NCI-H748 treated with DMSO at 0.1 percent for 48 hours (cell line): ENCODE measurements at places on chromosomes 13 and 19.

GRCh38 chr19:58037927-58038687 is 4.3 kb downstream of the ZSCAN1 start:
- DNase-seq, result no peak

- DNase-seq, result no peak
Observed at GRCh38 chr19:20325151-20325550, 158.1 kb downstream of the ZNF486 start.

- peak; percentile 41 for DNase-seq
Observed at GRCh38 chr19:16076154-16076957, at the start of gene TPM4. TPM4 (plus strand) TSS chr19:16076495; CDS start chr19:16076566, 71 bp downstream.

DNA sequence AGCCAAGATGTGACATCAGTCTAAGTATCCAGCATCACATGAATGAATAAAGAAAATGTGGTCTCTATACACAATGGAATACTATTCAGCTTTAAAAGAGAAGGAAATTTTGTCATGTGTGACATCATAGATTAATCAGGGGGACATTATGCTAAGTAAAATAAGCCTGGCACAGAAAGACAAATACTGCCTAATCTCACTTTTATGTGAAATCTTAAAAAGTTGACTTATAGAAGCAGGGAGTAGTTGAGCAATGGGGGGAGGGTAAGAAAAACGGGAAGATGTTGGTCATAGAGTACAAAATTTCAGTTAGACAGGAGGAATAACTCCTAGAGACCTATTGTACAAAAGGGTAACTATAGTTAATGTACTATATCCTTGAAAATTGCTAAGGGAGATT is 10.4 kb upstream of the LCP1 start:
- DNase-seq, result no peak

DNA sequence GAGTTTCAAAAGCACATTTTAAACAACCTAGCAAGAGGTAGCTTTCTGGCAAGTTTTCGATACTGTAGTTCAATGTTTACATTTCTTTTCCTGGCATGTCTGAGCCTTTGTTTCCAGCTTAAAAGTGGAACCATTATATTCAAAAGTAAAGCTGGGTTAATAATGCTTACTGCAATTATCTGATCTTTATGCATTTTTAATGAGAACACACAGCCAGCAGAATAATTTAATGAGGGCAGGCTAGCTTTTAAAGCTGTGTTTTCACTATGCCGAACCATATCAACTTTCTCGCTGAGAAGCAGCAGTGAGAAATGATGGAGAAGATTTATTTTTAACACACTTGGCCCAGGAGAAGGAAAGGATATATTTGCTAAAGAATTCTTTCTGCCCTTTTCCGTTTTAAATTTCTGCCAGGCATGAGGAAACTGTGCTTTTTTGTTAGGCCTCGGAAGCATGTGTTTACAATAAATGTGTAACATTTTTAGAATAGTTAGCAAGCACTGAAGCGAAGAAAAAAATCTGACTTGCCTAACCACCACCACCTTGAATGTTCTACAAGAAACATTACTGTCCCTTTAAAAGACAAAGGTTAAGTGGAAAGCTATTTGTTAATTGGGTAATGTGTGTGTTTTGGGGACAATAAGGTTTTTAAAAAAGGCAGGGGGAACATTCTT is 1.0 kb downstream of the MBNL2 start:
- DNase-seq, result peak; percentile 40

DNA sequence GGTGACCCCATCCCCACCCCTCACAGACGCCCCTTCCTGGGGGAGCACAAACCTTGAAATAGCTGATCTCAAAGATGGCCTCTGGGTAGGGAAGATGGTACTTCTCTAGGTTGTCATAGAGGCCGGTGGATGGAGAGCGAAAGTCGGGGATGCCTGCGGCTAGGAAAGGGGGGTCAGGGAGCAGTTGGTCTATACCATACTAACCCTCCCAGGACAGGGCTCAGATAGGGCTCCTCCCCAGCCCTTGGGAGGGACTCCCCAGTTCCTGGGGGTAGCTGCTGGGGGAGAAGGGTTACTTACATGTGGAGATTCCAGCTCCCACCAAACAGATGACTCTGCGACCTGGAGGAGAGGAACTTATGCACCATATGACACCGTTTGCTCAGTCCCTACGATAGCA is 9.6 kb downstream of the SIRT2 start:
- no peak for DNase-seq

GRCh38 chr13:51152701-51153100 is 41.6 kb upstream of the C13orf42 start:
- no peak for DNase-seq

GRCh38 chr13:93547886-93548285 is 321.3 kb downstream of the GPC6 start:
- no peak for DNase-seq

GRCh38 chr13:111219950-111220349 is 100.5 kb upstream of the TEX29 start:
- no peak for DNase-seq

DNA sequence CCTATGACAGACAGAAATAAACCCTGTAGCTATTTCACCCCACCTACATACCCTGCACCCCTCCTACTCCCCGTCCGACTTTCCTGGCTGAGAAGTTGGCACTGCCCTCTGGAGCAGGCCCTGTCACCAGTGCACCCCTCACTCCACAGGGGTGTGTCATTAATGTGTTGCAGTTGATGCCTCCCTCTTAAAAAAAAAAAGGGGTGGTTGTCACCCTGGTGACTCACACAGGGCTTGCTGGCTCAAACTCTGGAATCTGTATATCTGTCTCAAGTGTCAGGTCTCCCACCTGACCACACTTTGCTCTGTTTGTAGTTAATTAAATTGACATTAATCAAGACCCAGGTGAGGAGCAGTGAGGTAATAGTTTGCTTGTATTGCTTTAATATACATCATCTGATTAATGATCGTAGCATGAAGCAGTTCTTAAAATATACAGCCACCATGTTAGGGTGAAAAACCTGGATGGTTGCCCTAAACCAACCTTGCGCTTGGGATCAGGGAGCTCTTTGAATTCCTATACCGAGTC is 2.0 kb upstream of the GATAD2A start:
- DNase-seq, result no peak

DNA sequence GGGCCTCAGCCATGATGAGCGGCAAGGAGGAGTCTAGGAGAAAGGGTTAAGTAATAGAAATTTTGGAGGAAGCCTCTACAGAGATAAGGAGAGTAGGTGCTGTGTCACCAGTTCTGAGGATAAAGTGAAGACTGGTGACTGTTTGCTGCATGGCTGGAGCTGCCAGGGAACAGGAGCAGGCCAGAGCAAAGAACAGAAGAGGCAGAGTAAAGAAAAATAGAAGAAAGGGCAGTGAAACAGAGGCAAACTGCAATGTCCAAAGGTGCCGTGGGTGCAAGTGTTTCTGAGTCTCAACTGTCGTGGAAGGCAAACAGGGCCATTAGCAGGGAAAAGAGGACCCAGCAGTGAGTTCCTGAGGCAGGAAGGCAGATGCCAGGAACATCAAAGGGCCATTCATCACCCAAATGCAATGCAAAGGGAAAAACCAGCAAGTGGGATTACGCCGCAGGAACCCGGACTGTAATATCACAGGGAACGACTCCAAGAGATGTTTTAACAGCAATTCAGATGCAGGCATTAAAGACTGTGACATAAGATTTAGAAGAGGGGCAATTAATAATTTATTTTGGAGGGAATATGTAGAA is 318.3 kb downstream of the FOXO1 start:
- DNase-seq, result no peak

GRCh38 chr19:18776288-18776594 is 14.9 kb downstream of the COMP start:
- no peak for DNase-seq

- peak; percentile 89 for DNase-seq
Observed at GRCh38 chr19:49570138-49570856, 10.1 kb downstream of the NOSIP start.

- no peak for DNase-seq
Observed at GRCh38 chr19:18612051-18612771, 459 bp upstream of the TMEM59L start.

DNA sequence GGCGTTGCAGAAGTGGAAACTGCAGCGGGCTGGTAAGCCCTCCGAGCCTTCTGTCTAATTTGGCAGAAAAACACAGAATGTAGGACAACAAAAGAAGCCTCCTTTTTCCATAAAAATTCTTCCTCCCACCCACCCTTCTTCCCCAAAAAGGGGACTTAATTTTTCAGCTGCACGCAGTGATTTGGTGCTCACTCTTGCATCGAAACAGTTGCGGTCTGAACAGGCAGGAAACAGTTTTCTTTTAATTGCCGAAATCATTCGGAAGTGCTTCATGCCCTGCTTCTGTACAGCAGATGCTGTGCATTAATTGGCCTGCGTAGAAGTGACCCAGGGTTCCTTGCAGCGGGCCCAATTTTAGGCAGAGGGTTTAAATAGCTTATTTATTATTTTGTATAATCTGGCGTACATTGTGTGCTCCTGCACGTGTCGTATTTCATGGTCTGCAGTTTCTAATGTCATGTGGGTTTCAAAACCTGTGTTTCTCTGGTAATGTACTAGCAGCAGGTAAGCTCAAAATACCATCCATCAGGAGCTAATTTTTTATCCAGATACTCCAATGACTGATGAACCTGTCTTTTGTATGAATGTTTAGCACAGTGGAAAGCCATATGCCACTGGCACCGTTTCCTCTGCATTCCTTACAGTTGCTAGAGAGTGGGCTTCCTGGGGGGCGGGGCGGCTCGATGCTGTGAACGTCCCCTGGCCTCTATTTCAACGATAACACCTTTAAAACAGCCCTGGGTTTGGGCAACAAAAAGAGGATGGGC is 66.6 kb downstream of the GGACT start:
- DNase-seq, result no peak

DNA sequence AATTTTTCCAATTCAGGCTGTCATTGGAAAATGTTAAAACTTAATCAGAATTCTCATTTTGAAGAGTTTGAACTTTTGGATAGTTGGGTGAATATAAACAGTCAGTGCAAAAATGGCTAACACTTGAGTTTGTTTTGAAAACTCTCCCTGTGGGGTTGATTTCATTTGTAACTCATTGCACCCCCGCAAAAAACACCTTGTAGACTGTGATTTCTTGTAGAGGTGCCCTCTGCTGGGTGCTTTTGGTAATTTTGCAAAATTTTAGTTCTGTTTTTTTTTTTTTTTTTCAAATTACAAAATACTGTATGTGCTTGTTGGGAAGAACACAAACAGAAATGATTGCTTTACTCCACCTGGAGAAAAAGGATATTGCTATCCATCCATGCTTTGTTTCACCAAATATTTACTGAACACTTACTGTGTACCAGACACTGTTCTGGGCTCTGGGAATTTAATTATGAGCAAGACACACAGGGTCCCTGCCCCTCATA is 28.2 kb upstream of the GPI start:
- DNase-seq, result no peak

GRCh38 chr13:41613984-41614661 is 156.8 kb downstream of the RGCC start:
- DNase-seq, result no peak

DNA sequence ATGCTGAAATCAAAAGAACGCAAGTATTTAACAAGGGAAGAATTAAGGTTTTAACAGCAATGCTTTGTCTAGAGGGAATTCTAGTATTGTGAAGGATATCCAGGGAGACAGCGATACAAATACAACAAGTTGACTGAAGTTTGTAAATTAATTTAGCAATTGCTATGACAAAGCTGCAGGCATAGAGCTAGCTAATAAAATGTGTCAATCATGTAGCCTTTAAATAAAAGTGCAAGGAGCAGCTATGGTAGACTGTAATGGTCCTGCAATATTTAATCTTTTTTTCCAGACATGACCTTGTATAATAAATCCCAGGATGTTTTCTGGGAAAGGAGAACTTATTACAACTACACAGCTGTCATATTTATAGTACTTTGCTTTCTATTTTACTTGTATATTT is 779.3 kb downstream of the SLITRK5 start:
- DNase-seq, result no peak

DNA sequence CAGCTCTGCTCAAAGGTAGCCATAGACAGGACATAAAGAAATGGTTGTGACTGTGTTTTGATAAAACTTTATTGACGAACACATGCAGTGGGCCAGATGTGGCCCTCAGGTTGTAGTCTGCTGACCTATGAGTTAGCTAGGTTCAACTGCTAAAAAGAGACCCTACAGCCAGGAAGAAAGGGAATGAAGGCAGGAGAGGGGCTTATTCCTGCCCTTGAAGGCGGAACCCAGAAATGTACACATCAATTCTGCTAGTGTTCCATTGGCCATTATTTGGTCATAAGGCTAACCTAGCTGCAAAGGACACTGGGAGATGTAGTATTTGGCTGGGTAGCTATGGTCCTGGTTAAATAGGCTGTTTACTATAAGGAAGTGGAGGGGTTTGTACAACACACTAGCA is 18.0 kb downstream of the APBA3 start:
- DNase-seq, result no peak

DNA sequence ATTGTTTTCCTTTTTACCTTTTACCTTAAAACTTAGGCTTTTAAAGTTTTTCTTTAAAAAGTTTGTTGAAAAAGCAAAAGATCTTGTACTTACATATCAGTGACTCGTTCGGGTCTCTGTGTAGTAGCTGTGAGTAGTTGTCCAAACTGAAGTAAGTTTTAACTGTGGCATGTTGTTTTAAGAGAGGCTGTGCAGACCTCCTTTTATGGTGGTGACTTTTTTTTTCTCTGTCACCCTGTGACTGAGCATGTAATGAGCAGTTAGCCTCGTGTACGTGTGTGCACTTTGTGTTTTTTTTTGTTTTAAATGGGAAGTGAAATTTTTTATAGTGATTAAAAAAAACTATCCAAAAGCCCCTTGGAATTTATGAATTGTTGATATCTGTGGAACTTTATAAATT is at the start of gene GPR183:
Gene GPR183, minus strand, starts transcription at position 153 of the 400 bp plus-strand sequence. CDS start 11,254 bp downstream, outside the sequence.
- DNase-seq, result no peak
